ENCODE measurements at places on chromosomes 7 and 10. TPM values are rescaled to one million over a fixed set of nuclear protein-coding genes. Genes with fewer than 3 reads are reported as not detected.

- H3K27ac ChIP-seq, result no peak overlapping the region
- H3K4me1 ChIP-seq, result peaks cover 15% of the 10 kb centered on the region
- peak; percentile 64 for DNase-seq
- H3K4me3 ChIP-seq, result no peak overlapping the region
- peaks cover 19% of the 10 kb centered on the region for H3K27me3 ChIP-seq
- H3K36me3 ChIP-seq, result no peaks in the 10 kb centered on the region
These were observed 73.9 kb downstream of the SH3PXD2A start for GRCh38 chr10:103781329-103782061.

- no peak overlapping the region for H3K27ac ChIP-seq
- DNase-seq, result no peak
- H3K4me1 ChIP-seq, result no peaks in the 10 kb centered on the region
- no peaks in the 10 kb centered on the region for H3K36me3 ChIP-seq
These were observed 39.8 kb upstream of the LANCL2 start for GRCh38 chr7:55325371-55325792.

The CPA2 gene
- total RNA-seq, result 0.14 TPM

The MPLKIP gene
- 37.3 TPM for total RNA-seq

DNA sequence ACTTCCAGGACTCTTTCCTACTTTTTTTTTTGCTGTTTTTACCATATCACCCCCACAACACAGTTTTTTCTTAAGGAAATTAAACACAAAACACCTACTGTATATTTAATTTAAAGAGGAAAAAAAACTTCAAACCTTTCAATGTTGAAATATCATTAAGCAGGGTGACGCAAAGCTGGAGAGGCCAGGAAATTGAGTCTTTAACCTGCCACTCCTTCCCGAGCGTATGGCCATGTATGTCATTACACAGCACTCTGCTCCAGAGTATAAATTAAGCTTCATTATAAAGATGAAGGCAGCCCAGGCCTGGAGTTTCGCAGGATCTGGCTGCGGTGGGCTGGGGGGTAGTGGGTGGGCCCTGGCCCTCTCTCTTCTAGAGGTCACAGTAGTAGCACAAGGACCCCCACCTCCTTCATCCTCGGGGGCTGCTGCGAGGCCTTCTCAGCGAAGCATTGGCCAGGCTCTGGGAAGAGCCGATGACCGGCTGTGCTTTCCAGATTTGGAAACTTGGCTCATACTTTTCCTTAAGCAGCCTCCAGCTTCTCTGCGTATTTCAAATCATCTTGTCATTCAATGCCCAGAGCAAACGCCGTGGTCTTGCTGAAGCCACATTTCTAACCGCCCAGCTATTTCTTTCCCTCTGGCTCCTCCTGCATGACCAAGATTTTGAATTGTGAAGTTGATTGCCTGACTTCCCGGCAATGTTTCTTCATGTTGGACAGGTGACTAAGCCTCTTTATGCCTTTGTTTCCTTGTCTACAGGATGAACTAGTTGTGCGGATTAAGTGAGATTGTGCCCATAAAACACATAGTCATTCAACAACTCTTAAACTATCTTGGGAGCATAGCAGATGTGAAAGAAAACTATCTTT lies 765.1 kb downstream of the SUGCT start:
- DNase-seq, result no peak
- H3K27me3 ChIP-seq, result no peaks in the 10 kb centered on the region
- no peaks in the 10 kb centered on the region for H3K36me3 ChIP-seq
- no peak overlapping the region for H3K4me3 ChIP-seq

DNA sequence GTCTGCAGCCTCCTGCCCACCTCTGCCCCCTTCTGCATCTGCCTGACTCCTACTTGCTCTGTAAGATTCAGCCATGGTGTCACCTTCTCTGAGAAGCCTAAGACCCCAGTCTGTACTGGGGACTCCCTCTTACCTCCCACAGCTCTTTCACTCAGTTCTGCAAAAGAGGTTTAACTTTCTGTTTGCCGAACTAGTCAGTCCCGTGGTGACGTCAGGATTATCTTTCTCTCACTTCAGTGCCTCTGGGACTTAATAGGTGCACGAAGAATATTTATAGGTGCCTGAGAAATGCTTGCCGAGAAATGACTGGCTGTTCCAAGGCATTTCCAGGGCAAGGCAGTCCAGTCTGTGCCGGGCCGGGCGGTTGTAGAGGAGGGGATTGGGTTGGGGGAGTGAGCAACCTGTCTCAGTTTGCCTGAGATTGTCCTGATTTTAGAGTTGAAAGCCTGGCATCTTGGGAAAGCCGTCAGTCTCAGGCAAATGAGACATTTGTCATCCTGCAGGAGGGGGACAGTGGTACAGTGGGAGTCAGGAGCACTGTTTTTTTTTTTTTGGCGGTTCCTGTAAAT lies 227.5 kb upstream of the NPVF start:
- no peaks in the 10 kb centered on the region for H3K4me1 ChIP-seq
- no peak overlapping the region for H3K27ac ChIP-seq

DNA sequence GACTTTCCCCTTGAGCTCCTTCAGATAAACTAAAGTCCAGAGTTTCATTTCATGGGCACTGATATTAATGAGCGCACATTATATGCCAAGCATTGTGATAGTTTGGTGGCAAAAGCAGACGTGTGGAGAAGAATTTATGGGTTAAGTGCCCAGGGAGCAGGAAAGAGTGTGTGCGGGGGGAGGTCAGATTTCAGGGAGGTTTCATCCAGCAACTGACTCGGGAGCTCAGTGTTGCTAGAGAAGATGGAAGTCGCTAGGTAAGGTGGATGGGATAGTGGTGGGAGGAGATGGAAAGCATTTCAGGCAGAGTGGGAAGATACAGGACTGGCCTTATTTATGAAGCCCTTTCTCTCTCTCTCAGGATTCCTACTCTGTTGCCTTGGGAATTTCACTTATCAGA lies 223.0 kb downstream of the SNX10 start:
- no peak overlapping the region for H3K4me3 ChIP-seq
- DNase-seq, result no peak
- H3K4me1 ChIP-seq, result no peaks in the 10 kb centered on the region
- H3K27ac ChIP-seq, result no peak overlapping the region
- no peaks in the 10 kb centered on the region for H3K36me3 ChIP-seq

GRCh38 chr10:35564341-35564968 lies 40.7 kb upstream of the GJD4 start:
- H3K27me3 ChIP-seq, result no peaks in the 10 kb centered on the region
- no peak overlapping the region for H3K4me3 ChIP-seq
- peaks cover 16% of the 10 kb centered on the region for H3K36me3 ChIP-seq

The SAP25 gene
- 9.2 TPM for total RNA-seq

The TMEM270 gene
- not detected for total RNA-seq

DNA sequence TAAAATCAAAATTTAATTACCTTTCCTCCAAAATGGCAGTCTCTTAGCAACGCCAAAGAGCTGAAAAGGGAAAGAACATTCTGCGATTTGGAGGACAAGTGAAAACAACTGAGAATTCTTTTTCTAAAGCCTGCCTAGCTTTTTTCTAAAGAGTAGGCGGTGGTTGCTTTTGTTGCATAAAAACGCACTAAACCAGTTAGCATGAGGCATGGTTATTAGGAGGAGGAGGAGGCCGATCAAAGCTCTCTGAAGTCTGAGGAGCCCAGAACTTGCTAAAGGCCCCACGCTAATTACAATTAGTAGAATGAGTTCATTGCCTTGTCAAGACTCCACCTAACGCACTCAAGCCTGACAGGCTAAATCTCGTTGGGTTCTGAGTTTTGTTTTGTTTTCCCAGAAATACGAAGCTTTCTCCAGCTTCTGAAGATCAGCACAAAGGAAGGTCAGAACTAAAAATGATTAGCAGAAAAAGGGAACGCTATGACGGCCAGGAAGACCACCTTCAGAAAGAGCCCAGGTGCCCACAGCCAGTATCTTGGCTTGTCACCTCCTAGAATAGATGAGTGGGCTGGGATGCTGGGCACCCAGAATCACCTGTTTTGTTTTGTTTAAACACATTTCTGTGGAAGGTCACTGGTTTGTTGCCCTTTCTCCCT lies 72.0 kb downstream of the FGFR2 start:
- DNase-seq, result no peak
- H3K27me3 ChIP-seq, result no peaks in the 10 kb centered on the region
- H3K4me3 ChIP-seq, result no peak overlapping the region
- H3K27ac ChIP-seq, result no peak overlapping the region

The C10orf90 gene
- total RNA-seq, result not detected

The FGL2 gene
- total RNA-seq, result 1.7 TPM

- peaks cover 26% of the 10 kb centered on the region for H3K4me1 ChIP-seq
- no peak for DNase-seq
- no peaks in the 10 kb centered on the region for H3K27me3 ChIP-seq
These were observed 6.5 kb downstream of the SAMD8 start for GRCh38 chr10:75117995-75118394.

The TRIM50 gene
- not detected for total RNA-seq

DNA sequence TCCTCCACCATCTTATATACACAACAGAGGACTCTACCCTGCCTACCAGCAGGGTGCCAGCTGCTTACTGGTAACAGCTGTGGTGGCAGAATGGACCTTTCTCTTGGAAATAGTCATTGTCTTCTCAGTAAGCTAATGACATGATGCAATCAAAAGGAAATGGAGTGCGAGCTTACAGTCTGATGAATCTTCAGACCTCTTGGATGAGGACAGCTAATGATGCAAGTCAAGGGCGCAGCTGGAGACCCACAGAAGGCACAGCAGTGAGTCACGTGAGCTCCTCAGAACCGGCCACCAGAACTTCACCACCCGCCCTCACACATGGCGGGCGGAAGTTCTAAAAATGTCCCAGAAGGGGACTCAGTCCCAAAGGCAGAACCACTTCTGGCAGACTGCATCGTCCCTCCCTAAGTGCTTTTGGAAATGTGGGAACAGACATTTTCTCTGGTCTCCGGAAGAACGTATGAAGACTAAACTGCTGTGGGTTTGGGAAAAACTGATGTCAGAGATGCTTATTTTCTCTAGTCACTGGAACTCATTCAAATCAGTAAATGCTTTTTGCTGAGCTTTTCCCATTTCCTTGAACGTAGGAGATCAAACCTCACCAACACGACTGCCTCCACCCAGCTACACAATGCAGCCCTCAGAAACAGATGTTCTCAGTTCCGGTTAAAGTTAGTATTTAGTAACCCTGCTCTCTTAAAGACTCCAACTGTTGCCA lies 96.4 kb downstream of the FAS start:
- DNase-seq, result peak; percentile 53
- peaks cover 9% of the 10 kb centered on the region for H3K4me1 ChIP-seq
- no peaks in the 10 kb centered on the region for H3K36me3 ChIP-seq
- H3K27ac ChIP-seq, result no peak overlapping the region

The KNDC1 gene
- total RNA-seq, result 0.21 TPM

GRCh38 chr10:120342115-120342714 lies 114.8 kb upstream of the PLPP4 start:
- H3K27me3 ChIP-seq, result peaks cover 1% of the 10 kb centered on the region
- no peaks in the 10 kb centered on the region for H3K4me1 ChIP-seq
- no peak overlapping the region for H3K4me3 ChIP-seq

The ZNF800 gene
- 40.9 TPM for total RNA-seq

GRCh38 chr10:102527546-102527945 lies 23.8 kb downstream of the SUFU start:
- peaks cover 7% of the 10 kb centered on the region for H3K4me1 ChIP-seq
- H3K27ac ChIP-seq, result no peak overlapping the region
- no peak for DNase-seq
- H3K36me3 ChIP-seq, result peaks cover 13% of the 10 kb centered on the region

- peaks cover 4% of the 10 kb centered on the region for H3K27me3 ChIP-seq
- H3K36me3 ChIP-seq, result no peaks in the 10 kb centered on the region
- no peak overlapping the region for H3K4me3 ChIP-seq
- no peaks in the 10 kb centered on the region for H3K4me1 ChIP-seq
- DNase-seq, result no peak
- H3K27ac ChIP-seq, result no peak overlapping the region
These were observed 100.2 kb upstream of the RELN start for GRCh38 chr7:104089612-104090011.

GRCh38 chr10:7756360-7756992 lies 31.3 kb downstream of the KIN start:
- H3K4me1 ChIP-seq, result no peaks in the 10 kb centered on the region
- H3K36me3 ChIP-seq, result peaks cover 53% of the 10 kb centered on the region

- no peak for DNase-seq
- no peak overlapping the region for H3K4me3 ChIP-seq
- no peaks in the 10 kb centered on the region for H3K36me3 ChIP-seq
- no peak overlapping the region for H3K27ac ChIP-seq
- H3K27me3 ChIP-seq, result no peaks in the 10 kb centered on the region
- H3K4me1 ChIP-seq, result peaks cover 3% of the 10 kb centered on the region
These were observed 304.4 kb upstream of the LYZL1 start for GRCh38 chr10:28984431-28984830.

DNA sequence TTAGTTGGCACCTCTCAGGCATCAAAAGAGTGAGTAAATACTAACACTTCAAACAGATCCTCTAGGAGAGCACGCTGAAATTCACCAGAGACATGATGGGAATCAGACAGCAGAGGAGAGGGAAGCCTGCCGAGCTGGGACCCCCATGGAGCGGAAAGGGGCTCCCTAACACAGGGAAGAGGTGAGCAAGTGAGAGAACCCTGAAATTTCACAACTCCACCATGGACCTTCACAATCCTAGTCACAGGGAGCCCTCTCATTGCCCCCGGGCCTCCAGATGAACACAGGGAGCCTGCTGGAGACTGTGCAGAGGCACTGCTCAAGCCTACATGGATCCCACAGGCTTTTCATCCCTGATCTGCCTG lies 59.2 kb upstream of the ANTXRL start:
- H3K36me3 ChIP-seq, result peaks cover 32% of the 10 kb centered on the region
- no peaks in the 10 kb centered on the region for H3K4me1 ChIP-seq
- no peak overlapping the region for H3K27ac ChIP-seq
- no peaks in the 10 kb centered on the region for H3K27me3 ChIP-seq
- H3K4me3 ChIP-seq, result no peak overlapping the region

The ASB15 gene
- total RNA-seq, result not detected

All from activated CD4-positive, alpha-beta T cell treated with anti-CD3 and anti-CD28 coated beads, Interleukin-2, amount 10 ng/mL, durations not matched to agents 24 days and 14 days (primary cell).